Endothelial cell (in vitro differentiated cells): ENCODE measurements at places on chromosomes 2 and 18. TPM values are rescaled to one million over a fixed set of nuclear protein-coding genes. Genes with fewer than 3 reads are reported as not detected.

- no peaks in the 10 kb centered on the region for H3K36me3 ChIP-seq
- peaks cover 8% of the 10 kb centered on the region for H3K27me3 ChIP-seq
- H3K4me1 ChIP-seq = no peaks in the 10 kb centered on the region
- H3K4me3 ChIP-seq = no peak overlapping the region
Observed at GRCh38 chr2:232368311-232368731, 10.2 kb upstream of the ALPP start.

DNA sequence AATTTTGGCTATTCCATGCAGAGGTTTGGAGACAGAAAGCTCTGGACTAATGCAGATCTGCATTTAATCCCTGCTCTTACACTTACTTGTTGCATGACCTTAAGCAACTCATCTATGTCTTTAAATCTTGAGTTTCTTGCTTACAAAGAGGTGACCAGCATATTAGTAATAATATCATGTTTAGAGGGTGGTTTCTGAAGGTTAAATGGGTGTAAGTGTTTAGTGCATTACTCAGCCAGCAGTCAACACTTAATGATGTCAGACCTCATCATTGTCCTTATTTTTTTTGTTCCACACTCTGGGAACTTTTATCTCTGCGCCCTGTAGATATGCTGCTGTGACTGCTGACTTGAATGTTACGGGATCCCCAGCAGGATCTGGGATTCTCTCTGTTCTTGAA is 1.7 kb downstream of the IL1RL1 start:
- no peaks in the 10 kb centered on the region for H3K27me3 ChIP-seq
- peaks cover 7% of the 10 kb centered on the region for H3K4me1 ChIP-seq
- no peak overlapping the region for H3K27ac ChIP-seq
- no peaks in the 10 kb centered on the region for H3K36me3 ChIP-seq

- H3K27ac ChIP-seq = no peak overlapping the region
- H3K4me3 ChIP-seq = no peak overlapping the region
- peaks cover 6% of the 10 kb centered on the region for H3K27me3 ChIP-seq
- no peaks in the 10 kb centered on the region for H3K36me3 ChIP-seq
- no peak for DNase-seq
Observed at GRCh38 chr2:119732601-119733164, 27.0 kb upstream of the PTPN4 start.

NGEF gene
- 1.4 TPM for total RNA-seq

SMAD4 gene
- total RNA-seq = 87.2 TPM

- peaks cover 21% of the 10 kb centered on the region for H3K36me3 ChIP-seq
- no peak for DNase-seq
- peak overlapping the region; percentile 98 for H3K27ac ChIP-seq
- peaks cover 18% of the 10 kb centered on the region for H3K27me3 ChIP-seq
Observed at GRCh38 chr18:21345840-21346239, 103.8 kb downstream of the GREB1L start.

DNA sequence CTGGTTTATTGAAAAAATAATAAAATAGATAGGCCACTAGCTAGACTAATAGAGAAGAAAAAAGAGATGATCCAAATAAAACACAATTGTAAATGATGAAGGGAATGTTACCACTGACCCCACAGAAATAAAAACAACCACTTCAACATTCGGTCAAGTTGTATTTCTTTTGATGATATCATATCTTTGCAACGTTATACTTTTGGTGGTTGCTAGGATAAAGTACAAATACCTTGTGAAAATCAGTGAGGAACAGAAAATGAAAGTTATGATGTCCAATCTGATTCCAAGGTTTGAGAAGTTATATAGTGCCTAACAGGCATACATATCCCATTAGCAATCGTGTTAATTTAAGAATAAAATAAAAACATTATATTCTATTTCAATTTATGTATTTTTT is 6.6 kb upstream of the ASNSD1 start:
- H3K4me3 ChIP-seq = no peak overlapping the region
- peaks cover 13% of the 10 kb centered on the region for H3K36me3 ChIP-seq
- no peak overlapping the region for H3K27ac ChIP-seq
- peaks cover 3% of the 10 kb centered on the region for H3K4me1 ChIP-seq
- no peak for DNase-seq
- peaks cover 8% of the 10 kb centered on the region for H3K27me3 ChIP-seq

DNA sequence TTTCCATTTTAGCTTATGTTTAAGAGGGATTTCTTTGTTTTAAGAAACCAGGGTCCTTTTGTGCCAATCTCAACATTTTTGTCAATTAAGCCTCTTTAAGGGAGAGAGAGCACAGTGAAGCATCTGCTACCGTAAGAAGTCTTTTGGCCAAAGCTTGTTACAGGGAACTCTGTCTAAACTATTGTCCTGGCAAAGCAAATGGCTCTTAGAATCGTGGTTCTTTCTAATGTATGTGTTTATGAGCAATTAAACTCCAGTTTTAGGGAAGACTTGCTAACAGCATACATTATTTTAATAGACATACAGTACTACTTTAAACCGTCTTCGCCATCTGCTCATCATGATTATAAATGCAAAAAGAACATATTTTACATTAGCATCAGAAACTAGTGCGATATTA is 202.1 kb downstream of the CDCA7 start:
- H3K4me3 ChIP-seq = no peak overlapping the region
- H3K36me3 ChIP-seq = no peaks in the 10 kb centered on the region
- H3K27me3 ChIP-seq = peaks cover 2% of the 10 kb centered on the region

- no peaks in the 10 kb centered on the region for H3K27me3 ChIP-seq
- no peak for DNase-seq
- no peaks in the 10 kb centered on the region for H3K4me1 ChIP-seq
- no peaks in the 10 kb centered on the region for H3K36me3 ChIP-seq
- H3K4me3 ChIP-seq = no peak overlapping the region
- no peak overlapping the region for H3K27ac ChIP-seq
Observed at GRCh38 chr2:76977846-76978727, 544.1 kb downstream of the LRRTM4 start.

DNA sequence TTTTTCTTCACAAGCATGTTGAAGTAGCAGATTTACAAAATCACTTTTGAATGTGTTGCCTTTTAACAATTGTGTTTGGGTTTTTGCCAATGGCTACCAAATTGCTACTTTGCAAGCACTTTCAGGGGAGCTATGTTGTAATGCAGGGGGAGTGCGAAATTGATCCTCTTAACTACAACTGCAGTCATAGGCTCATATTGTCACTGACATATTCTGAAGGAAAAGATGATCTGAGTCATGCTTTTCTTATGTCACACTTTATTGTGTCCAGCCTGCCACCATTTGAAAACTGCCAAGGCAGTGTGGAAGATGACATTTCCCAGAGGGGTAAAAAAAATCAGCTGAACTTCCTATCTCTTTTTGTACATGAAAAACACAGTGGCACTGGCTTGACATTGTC is 74.9 kb downstream of the GPD2 start:
- H3K4me3 ChIP-seq = no peak overlapping the region
- no peaks in the 10 kb centered on the region for H3K36me3 ChIP-seq
- DNase-seq = no peak
- H3K27ac ChIP-seq = no peak overlapping the region
- H3K27me3 ChIP-seq = no peaks in the 10 kb centered on the region

ZNF2 gene
- 5.3 TPM for total RNA-seq

HTR2B gene
- 0.80 TPM for total RNA-seq

DNA sequence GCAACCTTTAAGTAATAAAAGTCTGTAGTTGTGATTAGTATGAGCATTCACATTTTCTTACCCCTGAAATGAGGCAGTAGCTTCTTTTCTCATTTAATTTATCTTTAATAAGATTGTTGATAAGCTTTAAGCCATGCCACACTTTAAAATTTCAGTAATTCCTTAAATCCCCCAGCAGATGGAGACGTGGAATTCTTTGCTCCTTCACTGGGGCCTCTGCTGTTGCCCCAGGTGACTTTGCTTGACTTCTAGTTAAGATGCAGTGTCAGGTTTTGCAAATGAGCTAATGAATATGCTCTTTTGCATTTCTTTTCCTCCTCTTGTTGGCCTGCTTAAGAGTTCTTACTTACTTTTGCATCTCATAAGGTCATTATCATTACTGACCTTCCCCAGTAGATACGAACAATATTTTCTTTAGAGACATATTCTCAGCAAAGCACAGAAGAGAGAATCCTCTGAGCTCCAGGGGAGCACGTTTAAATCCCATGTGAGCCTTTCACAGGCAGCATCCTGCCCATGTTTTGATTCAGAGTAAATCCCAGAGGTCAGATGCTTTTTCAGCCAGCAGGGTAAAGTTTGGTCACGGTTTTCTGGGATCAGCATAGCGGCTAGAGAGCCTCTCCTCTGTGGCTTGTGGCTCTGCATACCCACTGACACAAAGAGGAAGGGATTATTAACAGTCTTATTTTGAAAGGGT is 222.9 kb downstream of the PTPRM start:
- no peak overlapping the region for H3K4me3 ChIP-seq
- peaks cover 2% of the 10 kb centered on the region for H3K27me3 ChIP-seq
- H3K27ac ChIP-seq = peak overlapping the region; percentile 3
- peak; percentile 33 for DNase-seq
- H3K4me1 ChIP-seq = peaks cover 21% of the 10 kb centered on the region

GRCh38 chr2:118720866-118721265 is 126.6 kb downstream of the EN1 start:
- H3K36me3 ChIP-seq = no peaks in the 10 kb centered on the region
- H3K27me3 ChIP-seq = peaks cover 3% of the 10 kb centered on the region
- H3K27ac ChIP-seq = no peak overlapping the region
- no peak overlapping the region for H3K4me3 ChIP-seq
- DNase-seq = no peak
- H3K4me1 ChIP-seq = peaks cover 7% of the 10 kb centered on the region

- no peak for DNase-seq
- peaks cover 2% of the 10 kb centered on the region for H3K27me3 ChIP-seq
- H3K27ac ChIP-seq = no peak overlapping the region
- no peak overlapping the region for H3K4me3 ChIP-seq
Observed at GRCh38 chr2:219107758-219108157, 47.0 kb upstream of the IHH start.

GRCh38 chr18:76750917-76751890 is 71.2 kb upstream of the ZNF236 start:
- H3K4me1 ChIP-seq = no peaks in the 10 kb centered on the region
- H3K36me3 ChIP-seq = peaks cover 7% of the 10 kb centered on the region
- no peak overlapping the region for H3K27ac ChIP-seq
- peaks cover under 1% of the 10 kb centered on the region for H3K27me3 ChIP-seq
- DNase-seq = no peak

GRCh38 chr2:7607441-7608173 is 690.4 kb downstream of the RNF144A start:
- H3K4me3 ChIP-seq = no peak overlapping the region
- no peak for DNase-seq
- H3K36me3 ChIP-seq = no peaks in the 10 kb centered on the region
- no peaks in the 10 kb centered on the region for H3K27me3 ChIP-seq
- no peaks in the 10 kb centered on the region for H3K4me1 ChIP-seq
